AG04449 (cell line): ENCODE measurements at places on chromosomes 6 and 20.

DNA sequence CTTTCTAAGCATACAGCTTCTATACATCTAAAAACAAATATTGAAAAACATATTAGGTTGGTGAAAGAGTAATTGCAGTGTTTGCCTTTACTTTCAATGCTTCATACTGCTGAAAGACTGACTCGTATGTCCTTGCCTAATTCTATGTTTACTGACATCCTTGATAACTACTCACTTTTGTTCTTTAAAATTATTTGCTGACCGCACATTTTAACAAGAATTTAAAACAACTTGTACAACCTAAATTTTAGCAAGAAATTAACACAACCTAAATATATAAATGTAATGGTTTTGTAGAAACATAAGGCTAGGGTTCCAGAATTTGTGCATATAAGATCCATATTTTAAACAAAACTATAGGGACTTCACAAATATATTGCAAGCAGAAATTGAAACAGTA lies 640.2 kb upstream of the MMS22L start:
- DNase-seq: no peak

GRCh38 chr6:166419286-166419685 lies 36.5 kb upstream of the MPC1 start:
- no peak for DNase-seq

GRCh38 chr6:153062516-153062915 lies 60.0 kb upstream of the MTRF1L start:
- no peak for DNase-seq

DNA sequence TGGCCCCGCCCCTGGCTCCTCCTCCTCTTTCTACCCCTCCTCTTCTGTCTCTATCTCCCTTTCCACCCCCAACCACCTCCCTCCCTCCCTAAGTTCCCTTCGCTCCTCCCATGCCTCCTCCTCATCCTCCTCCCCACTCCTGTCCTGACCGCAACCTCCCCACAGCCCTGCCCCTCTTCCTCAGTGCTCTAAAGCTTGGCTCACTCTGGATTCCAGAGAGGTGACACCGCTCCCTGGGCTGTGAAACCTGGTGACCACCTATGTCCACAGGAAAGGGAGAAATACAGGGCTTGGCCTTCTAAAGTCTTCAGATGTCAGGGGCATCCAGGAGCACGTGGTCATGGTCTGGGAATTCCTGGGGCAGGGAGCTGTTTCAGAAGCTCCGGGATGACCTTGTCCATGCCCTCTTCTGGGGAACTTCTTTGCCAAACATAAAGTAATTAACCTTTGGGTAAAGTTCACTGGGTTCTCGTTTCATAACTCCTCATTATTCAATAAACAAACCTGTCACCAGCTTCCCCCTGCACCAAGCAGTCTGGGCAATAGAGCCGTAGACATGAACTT lies 345 bp upstream of the CST5 start:
- DNase-seq: no peak

GRCh38 chr20:51230727-51231126 lies 207.8 kb upstream of the KCNG1 start:
- no peak for DNase-seq

GRCh38 chr6:136524339-136524935 lies 25.8 kb downstream of the MAP7 start:
- no peak for DNase-seq

DNA sequence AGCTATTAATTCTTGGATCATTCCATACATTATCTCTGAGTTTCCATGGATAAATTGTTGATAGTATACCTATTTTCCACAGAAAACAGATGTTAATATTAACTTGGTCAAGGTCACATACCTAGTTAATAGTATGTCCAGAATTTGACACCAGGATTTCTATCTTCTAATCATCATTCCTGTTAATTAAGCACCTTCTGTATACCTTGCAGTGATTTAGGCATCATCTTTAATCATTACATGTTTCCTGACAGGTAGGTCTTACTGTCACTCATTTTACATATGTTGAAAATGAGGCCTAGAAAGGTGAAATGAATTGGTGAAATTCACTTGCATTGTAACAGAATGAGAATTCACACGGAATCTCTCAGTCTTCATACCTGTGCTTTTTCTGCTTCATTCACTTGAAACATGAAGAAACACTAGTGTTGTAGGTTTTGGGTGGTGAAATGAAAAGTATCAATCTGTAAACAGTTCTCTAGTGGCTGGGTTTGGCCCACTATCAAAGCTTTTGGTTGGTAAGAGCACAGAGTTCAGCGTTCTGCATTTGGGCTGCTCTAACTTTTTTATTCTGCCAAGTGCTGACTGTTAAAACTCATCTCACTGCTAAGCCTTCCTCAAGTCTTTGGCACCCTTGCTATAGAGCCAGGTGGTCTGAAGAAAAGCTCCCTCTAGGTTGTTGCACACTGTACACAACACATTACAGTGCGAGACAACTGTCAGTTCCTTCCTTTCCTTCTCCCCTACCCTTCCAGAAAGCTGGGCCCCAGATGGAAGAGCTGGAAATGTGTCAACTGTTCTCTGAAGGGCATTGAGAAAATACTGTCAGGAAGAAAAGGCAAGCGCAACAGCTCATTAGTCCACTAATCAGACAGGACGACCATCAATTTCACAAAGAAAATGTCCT lies 57.8 kb upstream of the C20orf144 start:
- no peak for DNase-seq

DNA sequence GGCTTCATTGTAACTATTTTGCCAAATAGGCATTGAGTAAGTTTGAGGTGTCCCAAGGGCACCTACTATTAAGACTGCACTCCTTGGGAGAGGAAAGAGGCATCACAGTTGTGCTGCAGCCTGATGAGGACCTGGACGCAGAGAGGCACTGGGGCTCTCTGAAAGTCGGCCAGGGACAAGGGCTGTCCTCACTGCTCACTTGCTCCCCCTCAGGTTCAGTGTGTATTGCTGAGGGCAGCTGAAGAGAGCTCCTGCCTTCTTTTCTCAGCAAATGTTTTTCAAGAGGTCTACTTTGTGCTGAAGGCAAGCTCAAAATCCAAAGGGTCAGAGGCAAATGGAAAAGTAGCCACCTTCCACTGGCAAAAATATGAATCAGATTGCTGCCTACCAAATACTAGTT lies 331.8 kb downstream of the RIMS1 start:
- no peak for DNase-seq

DNA sequence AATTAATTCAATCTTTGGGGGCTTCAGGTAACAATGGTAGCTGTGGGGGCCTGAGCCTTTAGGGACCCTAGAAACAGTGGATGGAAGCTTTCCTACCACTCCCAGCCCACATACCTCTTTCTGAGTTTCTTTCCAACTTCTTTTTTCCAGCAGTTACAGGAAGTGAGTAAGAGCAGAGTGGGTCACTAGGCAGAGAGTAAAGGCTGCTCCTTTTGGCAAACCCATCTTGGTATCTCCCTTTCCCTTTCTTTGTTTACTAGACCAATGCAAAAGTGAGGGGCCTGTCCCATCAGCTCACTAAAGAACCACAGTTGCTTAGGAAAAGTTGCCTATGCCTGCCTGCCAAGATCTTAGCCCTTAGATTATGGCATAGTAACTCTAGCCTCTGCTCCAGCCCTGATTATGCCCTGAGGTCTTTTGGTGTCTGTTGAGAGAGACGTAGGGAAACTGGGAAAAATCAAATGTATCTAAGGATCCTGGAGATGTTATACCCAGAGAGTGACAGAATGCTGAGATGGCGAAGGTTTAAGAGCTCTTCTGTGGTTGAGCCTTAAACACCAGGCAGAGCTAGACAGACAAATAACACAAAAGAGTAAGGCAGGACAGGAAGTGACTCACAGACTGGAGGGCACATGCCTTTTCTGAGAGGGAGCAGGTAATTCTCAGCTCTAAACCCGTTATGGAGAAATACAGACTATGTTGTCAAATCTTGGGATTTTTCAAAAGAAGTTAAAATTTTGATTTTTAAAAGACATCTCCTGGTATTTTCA lies 31.3 kb downstream of the TRMT6 start:
- DNase-seq: no peak

DNA sequence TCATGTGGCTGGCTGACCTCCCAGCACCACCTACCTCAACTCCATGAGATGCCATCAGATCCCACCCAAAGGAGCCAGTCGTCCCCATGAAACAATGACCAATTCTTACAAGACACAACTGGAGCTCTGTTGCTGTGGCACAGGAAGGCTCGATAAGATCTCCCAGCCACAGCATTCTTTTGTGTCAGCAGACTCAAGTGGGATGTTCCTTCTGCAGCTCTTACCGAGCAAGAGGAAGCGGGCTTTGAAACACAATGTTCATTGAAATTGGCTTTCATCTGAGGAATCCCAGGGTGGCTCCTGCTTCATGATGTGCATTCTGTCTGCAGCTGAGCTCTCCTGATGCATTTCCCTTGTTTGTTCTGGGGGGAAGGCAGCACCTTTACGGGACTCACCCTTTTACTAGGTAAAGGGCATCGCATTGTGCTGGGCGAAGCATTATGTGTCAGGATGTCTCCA lies 222.0 kb upstream of the SGK1 start:
- DNase-seq: no peak

DNA sequence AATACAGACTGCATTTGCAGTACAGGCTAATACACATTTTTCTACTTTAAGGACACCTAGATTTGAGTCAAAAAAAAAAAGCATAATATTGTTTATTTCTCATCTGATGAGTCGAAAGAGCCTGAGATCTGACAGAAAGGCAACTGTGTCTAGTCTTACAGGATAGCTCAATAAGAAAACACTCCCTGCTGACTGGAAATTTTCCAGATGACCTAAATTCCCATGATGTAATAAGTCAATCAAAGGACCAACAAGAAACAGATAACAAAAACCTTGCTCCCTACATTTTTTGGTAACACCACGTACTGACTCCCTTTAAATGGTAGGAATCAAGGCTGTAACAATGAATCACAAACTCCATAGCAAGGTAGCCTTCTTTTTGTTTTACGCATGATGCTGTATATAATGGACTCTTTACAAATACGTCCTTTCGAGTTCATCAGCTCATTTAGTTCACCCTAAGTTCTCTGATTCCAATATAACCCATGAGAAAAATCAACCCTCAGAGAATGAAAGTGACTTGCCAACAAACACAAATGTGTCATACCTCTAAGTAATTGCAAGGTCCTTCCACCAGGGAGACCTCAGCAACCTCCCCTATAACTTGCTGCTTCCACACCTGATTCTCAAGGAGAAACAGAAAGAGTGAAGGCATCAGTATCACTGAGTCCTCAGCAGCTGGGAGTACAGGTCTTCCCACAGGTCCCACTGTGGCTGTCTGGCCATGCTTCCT lies 12.1 kb downstream of the TBX18 start:
- DNase-seq: no peak

GRCh38 chr20:37598100-37598543 lies 70.4 kb upstream of the BLCAP start:
- no peak for DNase-seq

DNA sequence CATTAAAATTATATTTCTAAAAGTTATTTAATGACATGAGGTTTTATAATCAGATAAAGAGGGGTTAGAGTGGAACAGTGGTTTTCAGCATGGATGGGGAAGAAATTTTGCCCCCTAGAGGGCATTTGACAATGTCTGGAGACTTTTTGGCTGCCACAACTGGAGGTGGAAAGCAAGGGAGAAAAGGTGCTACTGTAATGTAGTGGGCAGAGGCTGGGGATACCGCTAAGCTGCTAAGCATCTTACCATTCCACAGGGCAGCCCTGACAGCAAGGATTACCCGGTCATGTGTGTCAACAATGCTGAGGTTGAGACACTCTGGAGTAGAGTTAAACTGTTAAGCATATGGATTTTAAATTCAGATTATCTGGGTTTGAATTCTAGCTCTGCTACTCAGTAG lies 52.9 kb upstream of the FABP7 start:
- no peak for DNase-seq

- DNase-seq: no peak
Measured at GRCh38 chr6:155850408-155850841, 394.8 kb upstream of the NOX3 start.

DNA sequence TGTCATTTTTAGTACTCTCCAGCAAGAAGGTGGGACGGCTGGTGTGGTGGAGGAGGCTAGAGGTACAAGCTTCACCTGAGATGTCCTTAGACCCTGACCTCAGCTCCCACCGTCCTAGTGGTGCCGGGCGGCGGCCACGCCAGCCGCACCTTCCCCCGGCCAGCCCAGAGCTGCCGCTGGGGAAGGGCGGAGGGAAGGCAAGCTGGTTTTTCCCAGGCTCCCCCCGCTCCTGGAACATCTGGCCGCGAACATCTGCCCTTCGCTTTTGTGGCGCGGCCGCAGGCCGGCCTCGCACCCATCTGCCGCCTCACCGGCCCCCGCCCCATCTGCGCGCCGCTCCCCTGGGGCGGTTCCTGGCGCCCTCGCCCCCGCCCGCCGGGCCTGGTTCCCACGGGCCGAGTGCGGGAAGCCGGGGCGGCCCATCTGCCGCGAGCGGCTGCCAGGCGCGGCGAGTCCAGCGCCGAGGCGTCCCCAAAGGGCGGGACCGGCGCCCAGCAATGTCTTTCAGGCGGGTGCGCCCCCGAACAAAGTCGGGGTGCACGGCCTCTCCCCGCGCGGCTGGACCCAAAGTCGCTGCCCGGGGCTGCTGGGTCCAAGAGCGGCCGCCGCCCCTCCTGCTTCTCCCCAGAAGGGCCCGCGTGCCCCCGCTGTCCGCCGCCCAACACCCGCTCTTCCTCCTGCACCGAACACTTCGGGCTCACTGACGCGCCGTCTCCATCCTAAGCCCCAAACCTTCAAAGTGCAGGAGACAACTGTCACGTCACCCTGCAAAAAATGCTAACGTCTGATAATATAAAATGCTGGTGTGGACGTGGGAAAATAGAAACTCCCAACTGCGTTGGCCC lies 17.3 kb upstream of the ID1 start:
- no peak for DNase-seq

- no peak for DNase-seq
Measured at GRCh38 chr20:19552221-19553180, 205.6 kb upstream of the RIN2 start.

DNA sequence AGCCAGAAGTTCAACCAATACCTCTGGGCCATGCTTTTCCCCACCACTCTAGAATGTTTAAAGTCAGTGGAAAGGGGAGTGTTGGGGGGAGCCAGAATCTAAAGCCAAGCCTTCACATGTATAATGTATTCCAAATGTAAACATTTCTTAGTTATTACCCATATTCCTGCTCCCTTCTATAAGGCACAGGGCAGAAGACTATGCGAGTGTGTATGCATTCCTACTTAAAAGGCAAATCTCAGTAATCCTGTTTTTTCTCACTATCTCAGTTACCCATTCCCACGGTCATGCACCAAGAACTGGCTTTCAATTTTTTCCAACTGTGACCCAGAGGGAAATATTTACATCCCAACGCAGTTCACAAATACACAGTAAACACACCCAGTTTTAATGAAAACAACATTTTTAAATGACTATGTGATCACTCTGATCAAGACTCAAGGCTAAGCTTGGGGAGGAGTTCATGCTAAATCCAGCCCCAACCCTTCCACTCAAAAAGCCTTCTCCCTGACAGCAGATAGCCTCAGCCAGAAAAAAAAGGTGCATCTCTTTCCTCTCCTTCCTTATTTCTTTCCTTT lies 57.5 kb downstream of the EPB41L2 start:
- DNase-seq: no peak

GRCh38 chr6:34851361-34851760 lies 36.5 kb downstream of the TAF11 start:
- no peak for DNase-seq

DNA sequence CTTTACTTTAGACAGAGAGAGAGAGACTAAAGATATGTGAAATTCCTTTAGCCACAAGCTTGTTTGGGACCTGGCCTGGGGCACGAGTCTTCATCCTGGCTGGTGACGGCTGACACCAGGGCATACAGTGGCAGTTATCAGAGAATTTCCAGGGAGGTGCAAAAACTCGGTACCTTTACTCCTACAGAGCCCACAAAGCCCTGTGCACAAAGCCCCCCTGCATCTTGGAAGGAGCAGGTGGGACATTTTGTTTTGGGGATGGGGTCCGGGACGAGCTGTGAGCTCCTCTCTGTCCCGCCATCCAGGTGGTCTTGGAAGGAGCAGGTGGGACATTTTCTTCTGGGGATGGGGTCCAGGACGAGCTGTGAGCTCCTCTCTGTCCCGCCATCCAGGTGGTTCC lies 28.9 kb downstream of the RPP40 start:
- DNase-seq: no peak
